ENCODE measurements at places on chromosomes 11 and 22.

DNA sequence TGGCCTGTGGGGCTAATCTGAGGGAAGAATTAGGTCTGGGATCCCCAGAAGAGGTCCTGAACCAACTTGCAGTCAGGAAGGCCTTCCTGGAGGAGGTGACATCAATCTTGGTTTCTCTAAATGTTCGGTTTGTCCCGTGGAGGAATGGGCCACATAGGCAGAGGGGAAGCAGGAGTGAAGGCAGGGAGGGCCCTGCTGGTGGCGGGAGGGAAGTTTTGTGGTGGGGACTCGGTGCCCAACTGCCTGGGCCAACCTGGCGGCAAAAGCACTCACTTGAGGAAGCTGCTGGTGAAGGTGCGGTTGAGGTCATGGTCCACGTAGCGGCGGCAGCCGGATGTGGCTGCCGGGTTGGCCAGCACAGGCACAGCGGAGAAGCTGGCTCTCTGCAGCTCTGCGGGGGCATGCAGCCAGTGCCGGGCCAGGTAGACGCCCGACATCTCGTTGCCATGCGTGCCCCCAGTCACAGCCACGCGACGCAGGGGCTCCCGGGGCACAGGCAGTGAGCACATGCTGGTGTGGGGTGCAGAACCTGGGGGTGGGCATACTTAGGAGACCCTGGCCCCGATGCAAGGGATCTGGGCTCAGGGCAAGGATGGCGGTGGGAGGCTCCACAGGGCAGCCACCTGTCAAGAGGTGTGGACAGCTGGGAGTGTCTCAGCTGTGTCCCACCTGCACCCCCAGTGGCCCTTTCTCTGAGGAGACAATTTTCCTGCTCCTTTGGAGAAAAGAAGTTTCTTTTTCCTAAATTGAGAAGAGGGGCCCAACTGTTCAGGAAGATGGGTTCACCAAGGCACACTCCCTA, 3.8 kb downstream of the ACY3 start:
- DNase-seq: no peak

DNA sequence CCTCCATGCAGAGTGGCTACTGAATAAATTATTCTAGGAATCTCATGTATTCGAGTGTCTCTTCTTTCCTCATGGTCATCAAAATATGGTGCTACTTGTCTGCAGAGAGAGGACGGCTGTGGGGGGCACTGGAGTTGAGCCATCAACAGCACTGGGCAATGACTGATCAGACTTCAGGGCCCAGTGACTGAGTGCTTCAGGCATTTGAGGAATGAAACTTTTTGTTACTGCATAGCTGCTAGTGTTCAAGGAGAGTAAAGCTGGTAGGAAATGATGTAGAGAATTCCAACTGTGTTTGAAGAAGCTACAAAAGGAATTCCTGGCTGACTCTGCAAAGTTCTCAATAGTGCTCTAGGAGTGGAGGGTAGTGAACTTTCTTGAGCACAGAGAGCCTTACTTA, 277.7 kb downstream of the CADM1 start:
- DNase-seq: peak; percentile 98

- no peak for DNase-seq
Observed at GRCh38 chr11:13775471-13775870, 107.0 kb downstream of the FAR1 start.

- DNase-seq: no peak
Observed at GRCh38 chr22:39204216-39204615, 40.6 kb downstream of the PDGFB start.

GRCh38 chr11:1342946-1343345, 33.5 kb upstream of the TOLLIP start:
- DNase-seq: no peak

DNA sequence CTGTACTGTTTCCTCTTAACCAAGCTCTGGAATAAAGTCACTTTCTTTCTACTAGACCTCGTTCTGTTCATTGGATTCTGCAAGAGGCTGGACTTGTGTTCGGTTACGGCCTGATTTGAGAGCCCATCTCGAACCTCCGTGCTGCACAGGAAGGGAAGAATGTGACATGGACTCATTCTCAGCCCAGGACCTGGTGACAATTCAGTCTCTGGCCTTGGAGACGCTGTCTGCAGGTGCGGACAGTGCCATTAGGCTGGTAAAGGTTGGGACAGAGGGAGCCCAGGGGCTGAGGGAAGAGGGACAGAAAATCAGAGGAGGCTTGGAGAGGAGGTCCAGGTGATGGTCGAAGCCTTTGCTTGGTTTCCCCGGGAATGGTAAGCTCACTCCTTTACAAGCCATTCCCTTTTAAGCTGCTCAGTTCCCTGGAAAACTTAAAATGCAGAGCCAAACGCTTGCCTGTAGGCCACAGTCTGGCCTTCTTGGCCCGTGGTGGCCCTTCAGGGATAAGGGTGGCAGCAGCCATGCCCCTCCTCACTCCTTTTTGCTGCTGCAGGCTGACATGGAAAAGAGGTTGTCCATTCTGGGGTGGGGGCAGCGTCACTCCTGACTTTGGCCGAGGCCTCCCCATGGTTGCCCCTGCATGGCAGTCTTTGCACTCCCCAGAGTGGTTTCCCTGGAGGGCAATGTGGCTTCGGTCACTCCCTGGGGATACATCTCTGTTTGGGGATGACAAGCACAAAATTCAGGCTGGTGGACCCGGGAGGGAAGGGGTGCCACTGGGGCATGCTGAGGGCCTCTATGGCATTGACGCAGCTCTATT, 52.3 kb downstream of the SHISAL1 start:
- no peak for DNase-seq

DNA sequence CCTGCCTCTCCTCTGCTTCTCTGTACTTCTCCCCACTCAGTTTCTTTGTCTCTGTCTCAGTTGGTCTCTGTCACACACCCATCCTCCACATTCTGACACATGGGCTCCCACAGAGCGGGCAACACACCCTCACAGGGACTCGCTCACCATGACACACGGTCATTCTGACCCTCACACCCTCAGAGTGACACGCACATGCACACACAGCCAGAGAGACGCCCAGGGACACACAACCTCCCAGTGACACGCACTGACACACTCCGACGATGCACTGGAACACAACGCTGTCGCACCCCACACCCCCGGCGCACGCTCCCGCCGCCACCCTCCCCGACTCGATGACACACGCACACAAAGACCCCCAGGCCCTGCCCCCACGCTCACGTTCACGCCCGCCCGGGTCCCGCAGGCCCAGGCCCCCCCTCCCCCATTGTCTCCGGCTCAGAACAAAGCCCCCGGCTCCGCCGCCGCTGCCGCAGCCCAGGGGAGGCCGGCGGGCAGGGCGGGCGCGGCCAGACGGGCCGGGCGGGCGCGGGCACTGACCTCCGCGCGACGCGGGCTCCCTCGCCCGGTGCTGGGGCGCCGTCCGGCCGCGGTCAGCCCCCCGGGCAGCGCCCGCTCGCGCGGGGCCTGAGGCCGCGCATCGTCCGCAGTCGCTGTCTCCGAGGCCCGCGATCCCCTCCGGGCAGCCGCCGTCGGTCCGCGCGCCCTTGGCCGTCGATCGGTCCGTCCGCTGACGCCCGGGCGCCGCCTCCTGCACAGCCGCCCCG, 404 bp downstream of the DCHS1 start:
- DNase-seq: no peak

DNA sequence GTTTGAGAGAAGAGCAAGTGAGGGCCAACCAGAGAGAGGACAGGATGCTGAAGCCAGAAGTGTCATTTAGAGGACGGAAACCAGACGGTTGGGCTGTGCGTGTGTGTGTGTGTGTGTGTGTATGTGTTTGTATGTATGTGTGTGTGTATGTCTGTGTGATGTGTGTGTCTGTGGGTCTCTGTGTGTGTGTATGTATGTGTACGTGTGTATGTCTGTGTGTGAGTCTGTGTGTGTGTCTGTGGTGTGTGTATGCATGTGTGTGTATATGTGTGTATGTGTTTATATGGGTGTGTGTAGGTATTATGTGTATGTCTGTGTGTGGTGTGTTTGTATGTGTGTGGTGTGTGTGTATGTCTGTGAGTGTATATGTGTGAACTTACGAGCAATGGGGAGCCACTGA, 77.7 kb upstream of the EIF3D start:
- DNase-seq: no peak

DNA sequence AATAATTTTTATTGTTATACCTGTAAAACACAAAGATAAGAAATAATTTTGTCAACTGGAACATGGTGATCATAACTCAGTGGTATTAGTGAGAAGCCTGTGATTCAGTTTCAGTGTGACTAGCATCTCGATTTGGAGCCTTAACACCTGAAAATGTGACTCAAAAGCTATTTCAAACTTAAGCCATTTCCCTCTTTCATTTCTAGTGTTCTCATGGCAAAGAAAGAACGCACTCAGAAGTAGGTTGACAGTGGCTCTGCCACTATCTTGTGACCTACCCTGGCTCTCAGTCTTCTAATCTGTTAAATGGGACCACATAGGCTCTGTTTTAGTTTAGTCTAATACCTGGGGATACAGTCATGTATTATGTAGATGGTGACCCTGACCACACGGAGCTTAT, 62.7 kb downstream of the ISX start:
- no peak for DNase-seq

DNA sequence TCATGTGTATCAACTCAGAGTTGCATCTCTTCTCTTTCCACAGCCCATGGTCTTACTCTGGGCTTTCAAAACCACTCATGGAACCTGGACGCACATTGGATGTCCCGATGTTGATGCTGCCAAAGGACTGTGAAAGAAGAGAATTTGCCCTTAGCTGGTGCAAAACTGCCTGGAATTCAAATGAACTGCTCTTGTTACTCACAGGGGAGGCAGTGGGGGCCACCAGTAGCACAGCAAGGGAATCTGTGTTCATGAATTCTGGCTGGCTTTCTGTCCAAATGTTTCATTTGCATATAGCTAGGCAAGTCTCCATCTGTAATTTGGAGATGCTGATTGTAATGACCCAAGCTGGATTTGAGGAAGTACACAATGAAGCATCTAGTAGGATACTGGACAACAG, 24.9 kb downstream of the LMO2 start:
- no peak for DNase-seq

GRCh38 chr22:37892566-37893335, 13.3 kb upstream of the MICALL1 start:
- DNase-seq: no peak

- DNase-seq: peak; percentile 97
Observed at GRCh38 chr11:123166071-123166559, 28.9 kb downstream of the CLMP start.

DNA sequence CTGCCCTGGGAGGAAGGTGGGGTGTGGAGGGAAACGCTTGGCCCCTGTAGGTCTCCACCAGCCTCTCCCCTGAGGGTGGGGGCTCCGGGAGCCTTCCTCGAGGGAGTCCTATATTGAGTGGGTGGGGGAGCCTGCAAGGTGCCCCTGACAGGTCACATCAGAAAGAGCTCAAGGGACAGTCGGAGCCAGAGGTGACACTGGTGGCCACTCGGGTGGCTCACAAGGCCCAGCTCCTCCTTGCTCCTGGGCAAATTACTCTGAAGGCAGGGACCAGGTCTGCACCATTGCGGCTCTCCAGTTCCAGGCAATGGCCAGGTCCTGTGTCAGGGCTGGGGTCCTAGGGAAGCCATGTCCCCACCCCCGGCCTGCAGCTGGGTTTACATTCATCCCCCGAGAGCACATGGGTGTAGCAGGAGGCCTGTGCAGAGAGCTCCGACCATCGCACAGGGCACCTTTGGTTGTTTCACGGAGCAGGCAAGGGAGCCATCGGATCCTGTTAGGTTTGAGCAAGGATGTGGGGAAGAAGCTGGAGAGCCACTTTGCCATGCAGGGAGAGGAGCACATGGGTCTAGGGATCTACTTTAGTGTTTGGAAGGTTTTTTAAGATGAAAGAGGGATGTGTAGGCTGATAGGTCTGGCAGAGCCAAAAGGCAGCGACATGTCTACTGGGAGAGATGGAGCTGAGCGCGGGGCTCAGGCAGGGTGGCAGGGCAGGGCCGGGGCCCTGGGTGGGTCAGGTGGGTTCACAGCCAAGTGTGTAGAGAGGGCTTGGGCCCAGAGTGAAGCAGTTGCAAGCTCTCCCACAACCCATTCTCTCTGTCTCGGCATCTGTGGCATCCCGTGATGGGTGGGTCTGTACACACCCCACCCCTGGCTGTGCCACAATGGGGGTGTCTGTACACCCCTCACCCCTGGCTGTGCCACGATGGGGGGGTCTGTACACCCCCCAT, 14.8 kb downstream of the CCND1 start:
- DNase-seq: no peak

GRCh38 chr11:27184458-27185312, 144.1 kb downstream of the BBOX1 start:
- peak; percentile 54 for DNase-seq

DNA sequence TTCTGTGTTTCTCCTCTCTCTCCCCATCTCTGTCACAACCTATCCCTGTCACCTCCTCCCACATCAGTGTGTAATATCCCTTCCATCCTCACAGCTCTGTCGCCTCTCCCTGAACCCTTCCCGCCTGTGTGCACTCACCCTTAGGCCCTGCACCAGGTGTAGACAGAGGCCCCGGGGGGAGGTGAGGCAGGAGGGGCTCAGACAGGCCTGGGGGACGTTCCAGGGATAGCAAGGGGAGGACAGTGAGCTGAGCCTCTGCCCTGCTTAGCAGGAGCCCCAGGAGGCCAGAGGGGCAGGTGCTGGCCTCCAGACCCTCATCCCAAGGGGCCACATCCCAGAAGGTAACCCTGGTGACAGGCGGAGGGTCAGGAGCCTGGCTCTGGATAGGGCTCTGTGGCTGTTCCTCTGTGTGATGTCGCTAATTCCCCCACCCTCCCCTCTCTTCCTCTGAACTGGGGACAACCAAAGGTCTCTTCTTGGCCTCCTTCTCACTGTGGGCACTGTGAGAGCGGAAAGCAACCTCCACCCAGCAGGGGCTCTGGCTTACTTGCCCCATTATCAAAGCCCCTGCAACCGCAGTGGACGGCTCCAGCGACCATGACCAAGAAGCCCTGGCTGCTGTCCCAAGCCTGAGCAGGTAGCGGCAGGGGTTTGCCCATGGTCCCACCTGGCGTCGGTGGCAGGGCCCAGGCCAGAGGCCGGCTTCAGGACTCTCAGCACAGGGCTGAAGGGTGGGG, 35.7 kb downstream of the KCNJ4 start:
- DNase-seq: no peak

GRCh38 chr11:62131170-62131464, 7.3 kb downstream of the INCENP start:
- no peak for DNase-seq

GRCh38 chr11:106311531-106312230, 234.2 kb downstream of the AASDHPPT start:
- DNase-seq: no peak

GRCh38 chr11:28910926-28911325, 802.7 kb downstream of the METTL15 start:
- no peak for DNase-seq

DNA sequence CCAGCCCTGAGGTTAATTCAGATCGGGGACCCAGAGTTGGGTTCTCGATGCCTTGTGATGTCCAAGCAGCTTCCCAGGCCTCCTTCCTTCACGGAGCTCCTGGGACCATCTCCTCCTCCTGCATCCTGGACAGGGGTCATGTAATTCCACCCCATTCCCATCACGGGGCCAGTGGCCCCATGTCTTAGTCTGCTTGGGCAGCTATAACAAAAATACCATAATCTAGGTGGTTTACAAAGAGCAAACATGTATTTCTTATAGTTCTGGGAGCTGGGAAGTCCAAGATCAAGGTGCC, 41.7 kb upstream of the PRDM11 start:
- no peak for DNase-seq

DNA sequence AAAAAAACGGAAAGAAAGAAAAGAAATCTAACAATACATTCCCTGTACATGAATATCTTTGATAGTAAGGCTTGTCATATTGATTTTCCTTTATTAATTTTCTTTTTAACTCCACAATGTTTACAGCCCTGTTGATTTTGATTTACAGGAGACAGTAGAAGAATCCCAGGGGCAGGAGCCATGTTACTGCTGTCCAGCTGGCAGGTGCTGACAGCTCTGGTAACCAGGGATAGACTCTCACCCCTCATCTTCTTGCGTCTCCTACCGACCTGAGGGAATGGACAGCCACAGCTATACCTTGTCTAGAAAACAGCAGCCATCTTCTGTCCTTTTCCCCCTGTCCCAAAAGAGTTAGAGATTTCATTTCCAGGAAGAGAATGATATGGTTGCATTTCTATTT, 37.4 kb downstream of the PRDM10 start:
- DNase-seq: no peak
